ENCODE measurements at places on chromosomes 7 and 10. TPM values are rescaled to one million over a fixed set of nuclear protein-coding genes. Genes with fewer than 3 reads are reported as not detected.

PRKAR2B gene
- 15.2 TPM for total RNA-seq

- no peak overlapping the region for H3K27ac ChIP-seq
- H3K36me3 ChIP-seq, result peaks cover 4% of the 10 kb centered on the region
- H3K27me3 ChIP-seq, result no peaks in the 10 kb centered on the region
- no peak overlapping the region for H3K4me3 ChIP-seq
These were observed 43.5 kb downstream of the KMT2C start for GRCh38 chr7:152392254-152392653.

RGR gene
- not detected for total RNA-seq

CFAP46 gene
- total RNA-seq, result 3.1 TPM

- H3K4me1 ChIP-seq, result no peaks in the 10 kb centered on the region
- DNase-seq, result no peak
- H3K27me3 ChIP-seq, result no peaks in the 10 kb centered on the region
- H3K27ac ChIP-seq, result no peak overlapping the region
- peaks cover 11% of the 10 kb centered on the region for H3K36me3 ChIP-seq
These were observed 39.5 kb upstream of the GJD4 start for GRCh38 chr10:35565602-35566081.

DNA sequence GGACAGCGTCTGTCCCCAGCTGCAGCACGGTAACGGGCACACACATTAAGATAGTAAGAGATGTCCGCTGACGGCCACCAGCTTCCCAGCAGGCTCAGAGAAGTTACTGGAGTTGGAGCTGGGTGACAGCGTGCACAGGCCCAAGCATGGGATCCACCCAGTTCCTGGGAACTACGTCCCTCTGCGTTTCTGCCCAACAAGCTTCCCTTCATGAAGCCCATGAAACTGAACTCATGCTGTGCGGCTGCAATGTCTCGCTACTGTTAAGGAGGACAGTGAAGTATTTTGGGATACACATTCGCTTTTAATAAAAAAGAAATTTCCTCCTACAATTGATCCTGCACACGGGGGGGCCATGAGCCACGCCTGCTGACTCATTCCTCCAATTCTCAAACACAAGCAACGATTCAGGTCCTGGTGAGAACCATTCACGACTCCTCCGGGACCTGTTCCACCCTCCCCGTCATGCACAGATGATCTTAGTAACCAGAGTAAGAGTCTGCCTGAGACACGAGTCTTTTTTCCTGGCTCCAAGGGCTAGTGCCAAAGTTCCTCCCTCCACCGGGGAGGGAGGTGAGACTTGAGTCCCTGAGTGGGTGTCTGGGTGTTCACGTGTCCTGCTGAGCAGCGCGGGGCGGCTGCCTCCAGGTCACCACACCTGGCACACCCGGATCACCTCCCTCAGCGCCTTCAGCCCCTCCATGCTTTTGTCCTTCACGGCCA is 2.6 kb downstream of the PSMG3 start:
- no peaks in the 10 kb centered on the region for H3K4me1 ChIP-seq
- no peak for DNase-seq
- H3K27ac ChIP-seq, result no peak overlapping the region
- H3K36me3 ChIP-seq, result peaks cover 8% of the 10 kb centered on the region
- no peaks in the 10 kb centered on the region for H3K27me3 ChIP-seq

DNA sequence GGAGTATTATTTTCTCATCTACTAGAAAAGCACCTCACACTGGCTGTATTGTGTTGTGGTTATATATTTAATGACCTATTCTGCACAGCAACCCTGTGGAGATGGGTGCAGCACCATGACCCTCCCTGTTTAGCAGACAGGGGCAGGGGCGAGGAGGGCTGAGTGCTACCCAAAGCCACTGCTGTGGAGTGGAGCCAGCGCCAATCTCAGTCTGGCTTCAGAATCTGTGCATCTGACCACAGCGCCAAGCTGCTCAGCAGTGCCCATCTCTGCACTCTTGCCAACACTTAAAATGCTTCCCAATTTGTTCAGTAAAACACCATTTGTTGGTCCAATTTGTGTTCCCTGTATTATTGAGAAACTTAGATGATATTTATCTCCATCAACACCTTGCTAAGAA is 239.1 kb downstream of the ZMYND11 start:
- no peaks in the 10 kb centered on the region for H3K27me3 ChIP-seq
- no peak overlapping the region for H3K27ac ChIP-seq
- peaks cover 14% of the 10 kb centered on the region for H3K36me3 ChIP-seq
- no peak overlapping the region for H3K4me3 ChIP-seq
- no peaks in the 10 kb centered on the region for H3K4me1 ChIP-seq
- DNase-seq, result no peak

DNA sequence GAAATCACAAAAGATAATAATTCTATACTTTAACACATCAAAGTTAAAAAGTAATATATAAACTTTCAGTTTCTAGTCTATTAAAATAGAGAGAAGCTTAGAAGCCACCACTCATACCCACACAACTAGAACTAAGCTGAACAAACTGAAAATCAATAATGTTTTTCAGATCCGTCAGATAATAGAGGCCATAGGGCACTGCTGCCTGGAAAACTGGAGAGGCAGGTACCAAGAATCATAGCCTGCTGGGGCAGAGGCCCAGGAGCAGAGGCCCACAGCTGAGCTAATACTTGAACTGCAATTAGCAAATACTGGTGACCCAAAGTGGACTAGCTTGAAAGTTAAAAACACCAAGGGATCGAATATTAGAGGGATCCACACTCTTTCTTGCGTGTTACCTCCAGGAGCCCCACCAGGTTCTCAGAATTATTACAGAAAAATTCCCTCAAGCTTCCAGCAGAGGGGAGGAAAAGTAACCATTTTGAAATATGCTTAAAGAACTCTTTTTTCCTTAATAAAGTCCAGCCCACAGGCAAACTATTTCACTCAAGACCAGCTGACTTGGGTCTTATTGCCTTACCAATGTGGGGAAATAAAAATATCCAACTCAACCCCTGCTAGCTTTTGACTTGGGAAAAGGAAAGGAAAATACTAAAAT is 774.1 kb upstream of the IGFBP3 start:
- no peak overlapping the region for H3K4me3 ChIP-seq
- no peaks in the 10 kb centered on the region for H3K27me3 ChIP-seq
- H3K36me3 ChIP-seq, result no peaks in the 10 kb centered on the region
- no peak overlapping the region for H3K27ac ChIP-seq

- no peaks in the 10 kb centered on the region for H3K36me3 ChIP-seq
- no peak overlapping the region for H3K27ac ChIP-seq
- no peak for DNase-seq
- no peaks in the 10 kb centered on the region for H3K27me3 ChIP-seq
- no peaks in the 10 kb centered on the region for H3K4me1 ChIP-seq
These were observed 91.2 kb downstream of the ZNF22 start for GRCh38 chr10:45091968-45092367.

- H3K27ac ChIP-seq, result no peak overlapping the region
- H3K4me3 ChIP-seq, result no peak overlapping the region
- no peak for DNase-seq
- no peaks in the 10 kb centered on the region for H3K27me3 ChIP-seq
- peaks cover 4% of the 10 kb centered on the region for H3K36me3 ChIP-seq
These were observed 147.9 kb upstream of the FZD8 start for GRCh38 chr10:35789996-35790395.

DNA sequence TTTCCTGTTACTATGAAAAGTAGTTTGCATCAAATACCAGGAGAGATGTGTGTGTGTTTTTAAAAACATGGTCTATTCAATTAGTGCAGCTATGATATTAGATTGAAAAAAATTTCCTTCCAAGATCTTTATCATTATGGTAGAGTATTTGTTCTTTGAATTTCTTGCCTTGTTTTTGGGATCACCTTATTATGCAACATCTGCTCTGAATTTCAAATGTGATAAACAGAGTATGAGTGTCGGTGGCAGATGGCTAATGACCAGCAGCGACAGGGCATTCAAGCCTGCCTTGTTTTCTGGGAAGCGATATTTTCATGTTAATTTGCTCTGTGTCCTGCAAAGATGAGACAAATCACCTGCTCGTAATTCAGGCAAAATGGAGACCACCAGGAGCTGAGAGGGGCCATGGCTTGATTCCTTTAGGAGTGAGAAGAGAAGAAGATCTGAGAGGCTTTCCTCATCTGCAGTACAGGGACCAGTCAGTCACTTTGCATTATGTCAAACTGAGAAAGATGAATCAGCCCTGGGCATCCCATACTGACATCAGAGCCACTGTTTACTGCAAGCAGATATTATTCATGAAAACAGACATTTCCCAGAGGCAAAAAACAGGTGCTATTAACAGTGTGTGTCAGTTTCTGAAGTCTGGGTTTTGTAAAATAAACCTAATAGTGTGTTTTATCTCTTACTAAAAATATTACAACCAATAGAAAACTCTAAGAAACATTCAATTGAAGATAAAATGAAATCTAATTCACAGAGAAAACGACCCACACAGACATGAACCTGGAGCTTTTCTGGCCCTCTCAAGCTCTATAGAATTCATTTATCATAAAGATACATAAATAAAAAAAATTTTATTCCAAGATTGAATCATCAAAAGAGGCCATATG is 67.6 kb downstream of the CDK6 start:
- H3K36me3 ChIP-seq, result peaks cover 9% of the 10 kb centered on the region
- no peaks in the 10 kb centered on the region for H3K27me3 ChIP-seq
- H3K27ac ChIP-seq, result peak overlapping the region; percentile 99
- no peak for DNase-seq
- no peak overlapping the region for H3K4me3 ChIP-seq

RPEL1 gene
- total RNA-seq, result 0.13 TPM

STAMBPL1 gene
- 4.6 TPM for total RNA-seq

- H3K4me3 ChIP-seq, result no peak overlapping the region
- no peaks in the 10 kb centered on the region for H3K36me3 ChIP-seq
- no peak overlapping the region for H3K27ac ChIP-seq
- DNase-seq, result no peak
- H3K27me3 ChIP-seq, result no peaks in the 10 kb centered on the region
These were observed 47.5 kb downstream of the HSPA12A start for GRCh38 chr10:116694927-116695268.

OR2A7 gene
- 2.5 TPM for total RNA-seq

CRPPA gene
- total RNA-seq, result 1.9 TPM

SEMA3C gene
- total RNA-seq, result 1.4 TPM

DNA sequence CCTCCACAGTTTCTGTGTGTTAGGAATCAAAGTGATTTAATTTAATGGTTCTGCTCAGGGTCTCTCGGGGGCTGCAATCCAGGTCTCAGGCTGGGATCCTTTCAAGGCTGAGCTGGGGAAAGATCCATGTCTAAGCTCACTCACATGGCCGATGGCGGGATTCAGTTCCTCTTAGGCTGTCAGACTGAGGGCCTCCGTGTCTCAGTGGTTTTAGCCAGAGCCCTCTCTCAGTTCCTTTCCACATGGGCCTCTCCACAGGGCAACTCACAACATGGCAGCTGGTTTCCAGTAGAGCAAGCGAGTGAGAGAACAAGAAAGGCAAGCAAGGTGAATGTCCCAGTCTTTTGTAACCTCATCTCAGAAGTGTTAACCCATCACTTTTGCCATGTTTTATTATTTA is 26.9 kb downstream of the CAV1 start:
- no peak overlapping the region for H3K4me3 ChIP-seq
- no peaks in the 10 kb centered on the region for H3K4me1 ChIP-seq
- no peak overlapping the region for H3K27ac ChIP-seq
- H3K27me3 ChIP-seq, result no peaks in the 10 kb centered on the region
- H3K36me3 ChIP-seq, result no peaks in the 10 kb centered on the region
- DNase-seq, result no peak

- peaks cover 8% of the 10 kb centered on the region for H3K4me1 ChIP-seq
- peaks cover 26% of the 10 kb centered on the region for H3K36me3 ChIP-seq
- no peaks in the 10 kb centered on the region for H3K27me3 ChIP-seq
- no peak overlapping the region for H3K27ac ChIP-seq
- no peak overlapping the region for H3K4me3 ChIP-seq
These were observed 20.7 kb downstream of the LHPP start for GRCh38 chr10:124482236-124482800.

DNA sequence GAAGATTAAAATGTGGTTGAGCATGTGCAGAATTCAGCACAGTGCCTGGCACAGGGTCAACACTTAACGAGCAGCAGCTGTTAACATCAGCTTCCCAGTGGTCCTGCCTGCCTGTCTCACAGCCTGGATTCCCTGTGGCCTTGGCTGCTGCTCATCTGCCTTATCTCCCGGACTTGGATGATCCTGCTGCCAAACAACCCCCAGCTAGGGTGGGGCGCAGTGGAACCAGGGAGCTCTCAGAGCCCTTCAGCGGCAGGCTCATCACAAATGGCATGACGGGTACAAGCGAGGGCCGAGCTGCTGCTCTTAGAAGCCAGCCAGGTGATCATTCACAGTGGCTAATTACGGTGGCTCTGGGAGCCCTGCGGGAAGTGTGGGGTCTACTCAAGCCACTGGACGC is 13.0 kb upstream of the SMARCD3 start:
- no peaks in the 10 kb centered on the region for H3K4me1 ChIP-seq
- no peaks in the 10 kb centered on the region for H3K27me3 ChIP-seq
- H3K36me3 ChIP-seq, result no peaks in the 10 kb centered on the region
- H3K27ac ChIP-seq, result no peak overlapping the region
- DNase-seq, result no peak
- no peak overlapping the region for H3K4me3 ChIP-seq

DNA sequence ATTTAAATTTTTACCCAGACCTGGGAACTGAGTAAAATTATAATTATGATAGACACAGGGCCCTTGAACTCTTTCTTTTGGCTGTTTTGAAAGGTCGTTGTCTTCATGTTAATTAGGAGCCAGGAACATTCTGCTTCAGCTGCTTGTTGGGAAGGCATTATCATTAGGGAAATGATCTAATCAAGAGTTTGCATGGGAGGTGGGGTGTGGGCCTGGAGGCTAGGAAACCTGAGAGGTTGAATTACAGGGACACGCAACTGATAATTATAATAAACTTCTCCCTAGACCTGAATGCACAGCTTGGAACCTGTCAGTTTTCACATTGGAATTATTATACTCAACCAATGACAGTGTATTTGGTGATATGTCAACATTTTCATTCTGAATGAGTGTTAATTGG is 237.7 kb downstream of the CACNB2 start:
- no peaks in the 10 kb centered on the region for H3K27me3 ChIP-seq
- no peak for DNase-seq
- no peak overlapping the region for H3K4me3 ChIP-seq
- peaks cover 10% of the 10 kb centered on the region for H3K36me3 ChIP-seq
- no peaks in the 10 kb centered on the region for H3K4me1 ChIP-seq

- no peak overlapping the region for H3K4me3 ChIP-seq
- H3K27me3 ChIP-seq, result no peaks in the 10 kb centered on the region
- H3K4me1 ChIP-seq, result no peaks in the 10 kb centered on the region
- no peak for DNase-seq
These were observed 101.9 kb downstream of the ELMO1 start for GRCh38 chr7:37346761-37347160.
